ENCODE measurements at places on chromosomes 3 and 15.

DNA sequence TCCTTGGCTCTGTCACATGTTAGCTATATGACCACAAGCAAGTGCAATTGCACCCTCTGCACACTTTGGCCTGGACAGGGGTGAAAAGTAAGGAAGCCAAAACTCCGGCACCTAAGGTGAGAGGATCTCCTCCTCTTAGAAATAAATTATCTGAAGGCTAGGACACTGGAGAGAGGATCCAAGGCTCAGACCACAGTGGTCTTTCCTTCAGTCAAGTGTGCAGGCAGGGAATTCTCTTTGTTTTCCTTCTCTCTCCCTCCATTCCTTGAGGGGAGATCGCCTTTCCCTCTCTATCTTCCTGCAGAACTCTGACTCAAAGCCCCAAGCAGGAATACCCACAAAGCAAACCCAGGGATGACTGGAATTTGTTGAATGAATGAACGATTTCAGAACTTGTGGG is 3.1 kb upstream of the MEGF11 start:
- DNase-seq, result no peak

DNA sequence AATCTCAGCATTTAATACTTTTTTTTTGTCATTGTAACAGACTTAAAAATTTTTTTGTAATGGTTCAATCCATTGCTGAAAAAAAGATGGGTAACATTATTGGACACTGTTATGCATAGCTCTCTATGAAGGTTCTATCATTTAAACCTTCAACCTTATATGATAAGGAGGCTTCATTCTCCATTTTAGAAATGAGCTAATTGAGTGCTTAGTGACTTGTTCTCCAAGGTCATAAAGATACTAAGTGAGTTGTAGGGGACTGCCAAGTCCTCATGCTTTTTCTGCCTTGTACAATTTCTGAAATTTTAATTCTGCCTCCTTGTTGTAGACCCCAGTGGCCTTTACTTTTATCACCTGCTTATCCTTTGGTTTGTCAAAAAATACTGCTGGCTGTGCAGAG is 56.7 kb downstream of the MGA start:
- no peak for DNase-seq

- no peak for DNase-seq
These were observed 47.8 kb downstream of the SLC41A3 start for GRCh38 chr3:126036056-126036549.

- DNase-seq, result no peak
These were observed 121.2 kb upstream of the NR2F2 start for GRCh38 chr15:96209285-96209735.

All from DMS153 (cell line).